ENCODE measurements at places on chromosomes 4 and X.

GRCh38 chrX:24282381-24283126 is 31.3 kb downstream of the SUPT20HL2 start:
- no peak for DNase-seq

GRCh38 chrX:46653482-46653881 is 79.9 kb downstream of the CHST7 start:
- DNase-seq, result peak; percentile 70

GRCh38 chr4:61992351-61992750 is 792.2 kb downstream of the ADGRL3 start:
- no peak for DNase-seq

- DNase-seq, result no peak
Observed at GRCh38 chr4:157502656-157503055, 282.1 kb downstream of the GRIA2 start.

DNA sequence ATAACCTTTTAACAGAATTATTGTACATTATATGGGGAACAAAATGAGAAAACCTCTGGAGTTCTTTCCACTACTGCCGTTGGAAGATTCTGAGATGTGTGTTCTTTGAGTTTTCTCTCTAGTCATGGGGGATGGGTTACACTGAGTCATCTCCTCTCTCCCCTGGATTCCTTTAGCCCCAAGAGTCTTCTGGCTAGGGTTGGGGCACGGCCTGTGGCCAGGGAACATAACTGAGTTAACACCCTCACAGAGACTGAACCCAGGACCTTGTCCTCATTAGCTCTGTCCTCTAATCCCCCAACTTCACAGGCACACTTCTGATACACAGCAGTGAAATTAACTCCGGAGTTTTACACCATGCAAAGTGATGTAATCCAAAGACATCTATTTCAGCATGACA is 142.3 kb upstream of the F9 start:
- DNase-seq, result no peak

DNA sequence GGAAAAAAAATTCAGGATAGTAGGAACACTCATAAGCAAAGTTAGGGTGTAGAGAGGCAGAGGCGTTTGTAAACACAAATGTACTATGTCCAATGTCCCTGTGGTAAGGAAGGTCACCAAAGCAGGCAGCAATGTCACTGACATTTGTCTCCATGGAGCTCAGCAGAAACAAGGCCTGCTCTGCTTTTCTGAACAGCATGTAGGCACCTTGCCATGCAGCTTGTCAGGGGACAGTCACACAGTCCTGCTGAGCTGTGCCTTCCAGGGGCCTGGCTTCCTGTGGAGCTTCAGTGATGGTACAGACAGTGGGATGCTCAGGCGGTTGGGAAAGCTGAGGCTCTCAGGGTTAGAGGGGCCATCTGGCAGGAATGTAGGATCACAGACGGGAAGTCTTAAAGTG is 74.5 kb upstream of the HS3ST1 start:
- no peak for DNase-seq

DNA sequence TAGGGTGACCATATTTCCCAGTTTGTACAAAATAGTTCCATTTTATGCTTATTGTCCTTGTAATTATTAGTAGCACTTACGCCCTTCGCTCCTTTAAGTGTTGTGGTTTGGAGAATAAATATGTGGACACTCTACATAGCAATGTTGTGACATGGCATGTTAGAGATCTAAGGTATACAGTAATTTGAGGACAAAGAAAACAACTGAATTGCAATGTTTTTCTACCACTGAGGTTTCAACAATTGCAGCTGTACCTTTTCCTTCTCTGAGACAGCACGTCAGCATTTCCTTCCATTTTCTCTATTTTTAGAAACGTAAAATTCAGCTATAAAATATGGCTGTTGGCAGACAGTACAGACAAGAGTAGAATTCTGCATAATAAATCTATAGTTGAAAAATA is 323.1 kb downstream of the MAPK10 start:
- peak; percentile 76 for DNase-seq

All from dermis blood vessel endothelial cell (primary cell).